ENCODE measurements at places on chromosomes 11 and 22. TPM values are rescaled to one million over a fixed set of nuclear protein-coding genes. Genes with fewer than 3 reads are reported as not detected.

Gene ASCL2
- 5.0 TPM for total RNA-seq

Gene MPZL2
- 111 TPM for total RNA-seq

Gene GCAT
- total RNA-seq: 8.9 TPM

Gene PTPRCAP
- total RNA-seq: 20.3 TPM

Gene GVQW3
- 3.4 TPM for total RNA-seq

Gene OR4C6
- total RNA-seq: not detected

Gene PLA2G6
- total RNA-seq: 61.6 TPM

Gene SERHL2
- total RNA-seq: 3.1 TPM

- no peaks in the 10 kb centered on the region for H3K36me3 ChIP-seq
- H3K4me3 ChIP-seq: no peak overlapping the region
- DNase-seq: no peak
Observed at GRCh38 chr22:32536352-32536751, 61.7 kb downstream of the FBXO7 start.

DNA sequence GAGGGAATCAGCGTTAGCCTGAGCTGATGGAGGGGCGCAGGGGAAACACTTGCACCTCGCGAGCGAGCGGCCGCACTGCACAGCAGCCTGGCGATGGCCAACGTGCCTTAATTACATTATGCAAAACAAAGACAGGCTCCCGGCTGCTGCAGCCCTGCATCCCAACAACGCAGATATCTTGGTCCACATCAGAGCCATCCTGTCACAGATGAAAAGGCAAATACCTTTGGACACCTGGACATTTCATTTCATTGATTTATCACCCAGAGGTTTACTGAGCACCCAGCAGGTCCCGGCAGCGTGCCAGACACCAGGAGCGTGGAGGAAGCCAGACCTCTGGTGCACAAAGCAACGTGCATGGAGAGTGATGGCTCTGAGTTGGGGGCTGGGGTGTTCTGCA, 843.0 kb downstream of the TBC1D22A start:
- no peaks in the 10 kb centered on the region for H3K4me1 ChIP-seq
- H3K27ac ChIP-seq: no peak overlapping the region
- no peaks in the 10 kb centered on the region for H3K36me3 ChIP-seq
- no peak for DNase-seq
- H3K27me3 ChIP-seq: no peaks in the 10 kb centered on the region

DNA sequence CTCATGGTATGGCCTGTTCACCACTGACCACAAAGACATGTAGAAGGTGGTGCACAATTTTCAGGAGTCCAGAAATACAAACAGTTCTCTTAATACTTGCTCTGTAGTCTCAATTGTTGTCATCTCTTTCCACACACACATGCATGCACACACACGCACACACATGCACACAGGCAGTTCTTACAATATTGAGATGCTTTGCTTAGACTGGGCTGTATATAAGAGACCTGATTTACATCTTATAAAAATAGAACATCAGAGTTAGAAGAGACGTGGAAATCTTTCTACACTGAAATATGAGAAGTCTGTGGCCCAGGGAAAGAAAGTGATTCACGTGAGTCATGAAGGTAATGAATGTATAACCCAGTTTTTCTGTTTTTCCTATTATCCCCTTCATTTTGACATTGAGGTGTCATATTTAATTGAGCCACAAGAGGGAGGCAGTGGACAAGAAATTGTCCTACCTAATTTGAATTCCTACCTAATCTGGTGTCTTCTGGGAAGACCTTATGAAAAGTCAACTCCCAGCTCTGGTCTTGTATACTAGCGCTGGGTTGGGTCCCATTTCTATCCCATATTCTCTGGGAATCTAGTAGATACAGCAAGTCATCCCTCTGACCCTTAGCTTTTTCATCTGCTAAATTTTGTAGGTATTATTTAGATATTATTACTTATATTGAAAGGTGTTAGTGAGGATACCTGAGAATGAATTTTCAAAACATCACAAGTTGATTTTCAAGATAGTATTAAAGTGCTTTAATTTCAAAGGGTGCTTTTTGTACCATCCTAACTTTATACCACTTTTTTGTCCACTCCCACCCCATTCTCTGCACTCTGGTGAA, 14.9 kb upstream of the MS4A4A start:
- H3K4me1 ChIP-seq: no peaks in the 10 kb centered on the region
- H3K4me3 ChIP-seq: no peak overlapping the region
- no peak for DNase-seq
- no peak overlapping the region for H3K27ac ChIP-seq

- H3K27me3 ChIP-seq: no peaks in the 10 kb centered on the region
- peak; percentile 70 for DNase-seq
- H3K36me3 ChIP-seq: peaks cover 28% of the 10 kb centered on the region
Observed at GRCh38 chr11:61429346-61429690, 457 bp downstream of the CPSF7 start.

GRCh38 chr11:113831314-113831713, 44.1 kb downstream of the USP28 start:
- H3K27ac ChIP-seq: no peak overlapping the region
- H3K4me3 ChIP-seq: no peak overlapping the region
- no peaks in the 10 kb centered on the region for H3K27me3 ChIP-seq
- no peak for DNase-seq
- H3K4me1 ChIP-seq: no peaks in the 10 kb centered on the region

GRCh38 chr11:84780689-84781293, 846.4 kb downstream of the DLG2 start:
- peak; percentile 57 for DNase-seq
- no peaks in the 10 kb centered on the region for H3K36me3 ChIP-seq
- no peaks in the 10 kb centered on the region for H3K27me3 ChIP-seq
- H3K4me1 ChIP-seq: no peaks in the 10 kb centered on the region
- H3K27ac ChIP-seq: no peak overlapping the region

- no peak for DNase-seq
- no peaks in the 10 kb centered on the region for H3K27me3 ChIP-seq
- peak overlapping the region; percentile 34 for H3K27ac ChIP-seq
- H3K4me3 ChIP-seq: no peak overlapping the region
- H3K4me1 ChIP-seq: no peaks in the 10 kb centered on the region
Observed at GRCh38 chr22:19109198-19110063, 12.8 kb downstream of the DGCR2 start.

GRCh38 chr22:20618488-20618887, 111.1 kb downstream of the MED15 start:
- no peak overlapping the region for H3K4me3 ChIP-seq

DNA sequence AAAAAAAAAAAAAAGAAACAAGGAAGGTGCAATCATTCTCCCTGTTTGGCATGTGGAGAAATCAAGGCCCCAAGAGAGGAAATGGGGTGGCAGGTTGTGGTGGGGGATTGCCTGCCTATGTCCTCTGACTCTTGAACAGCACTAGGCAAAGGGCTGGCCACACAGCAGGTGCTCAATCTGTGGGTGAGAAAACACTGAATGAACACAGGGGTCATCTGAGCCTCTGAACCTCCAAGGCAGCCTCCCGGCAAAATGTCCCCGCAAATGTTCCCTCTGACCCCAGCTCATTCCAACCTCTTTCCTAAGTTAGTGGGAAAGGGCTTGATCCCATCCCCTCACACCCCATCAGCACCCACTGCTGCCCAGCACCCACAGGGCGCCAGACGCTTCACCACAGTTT, 4.6 kb downstream of the PLA2G6 start:
- DNase-seq: peak; percentile 52
- no peaks in the 10 kb centered on the region for H3K36me3 ChIP-seq
- H3K27me3 ChIP-seq: no peaks in the 10 kb centered on the region

DNA sequence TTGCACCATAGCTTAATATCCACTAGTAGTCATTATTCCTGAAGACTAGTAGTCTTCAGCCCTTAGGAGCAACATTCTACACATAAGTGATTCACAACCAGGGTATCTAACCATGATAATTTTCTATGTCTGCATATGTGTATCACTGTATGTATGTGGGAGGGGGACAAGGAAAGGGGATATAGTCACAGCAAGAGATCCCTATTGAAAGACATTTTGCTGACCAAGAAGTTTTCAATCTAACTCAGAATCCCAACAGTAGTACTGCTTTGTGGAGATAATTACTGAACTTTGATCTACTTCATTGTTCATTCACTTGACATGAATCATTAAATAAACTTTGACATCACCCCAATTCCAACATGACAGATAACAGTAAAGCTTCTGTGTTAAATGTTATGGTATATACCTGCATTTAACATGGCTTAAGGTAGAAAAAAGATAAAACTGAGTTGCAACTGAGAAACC, 10.3 kb downstream of the PIK3C2A start:
- no peak overlapping the region for H3K4me3 ChIP-seq
- H3K4me1 ChIP-seq: no peaks in the 10 kb centered on the region
- H3K27me3 ChIP-seq: no peaks in the 10 kb centered on the region
- no peak for DNase-seq
- H3K36me3 ChIP-seq: peaks cover 4% of the 10 kb centered on the region

DNA sequence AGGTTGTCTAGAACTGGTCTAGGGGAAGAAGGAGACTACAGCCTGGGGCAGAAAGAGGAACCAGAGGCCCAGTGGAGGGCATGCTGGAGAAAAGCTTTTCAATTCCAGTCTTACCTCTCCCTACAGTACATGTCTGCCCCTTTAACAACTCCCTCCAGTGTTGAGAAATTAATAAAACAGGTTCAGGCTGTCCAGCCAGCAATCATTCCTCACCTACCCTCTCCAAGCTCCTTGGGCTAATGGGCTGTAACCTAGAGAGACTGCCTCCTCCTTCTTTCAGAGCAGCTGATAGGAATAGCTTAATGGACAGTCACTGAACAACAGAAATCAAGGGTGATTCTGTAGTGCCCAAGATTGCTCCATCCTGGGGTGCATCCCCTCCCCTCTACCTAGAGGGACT, 8.8 kb downstream of the SLC35F2 start:
- no peak overlapping the region for H3K27ac ChIP-seq
- no peaks in the 10 kb centered on the region for H3K4me1 ChIP-seq
- H3K4me3 ChIP-seq: no peak overlapping the region
- peak; percentile 11 for DNase-seq
- no peaks in the 10 kb centered on the region for H3K36me3 ChIP-seq

GRCh38 chr11:108340973-108341372, 118.1 kb downstream of the ATM start:
- no peak for DNase-seq
- H3K4me1 ChIP-seq: no peaks in the 10 kb centered on the region
- H3K27me3 ChIP-seq: no peaks in the 10 kb centered on the region
- H3K4me3 ChIP-seq: no peak overlapping the region
- H3K27ac ChIP-seq: no peak overlapping the region
- peaks cover 3% of the 10 kb centered on the region for H3K36me3 ChIP-seq

- no peak for DNase-seq
- H3K36me3 ChIP-seq: peaks cover 4% of the 10 kb centered on the region
- H3K27me3 ChIP-seq: no peaks in the 10 kb centered on the region
- no peak overlapping the region for H3K4me3 ChIP-seq
- peak overlapping the region; percentile 13 for H3K27ac ChIP-seq
Observed at GRCh38 chr11:123082977-123083376, 21.0 kb upstream of the HSPA8 start.

GRCh38 chr11:62142921-62143320, 19.1 kb downstream of the INCENP start:
- H3K27me3 ChIP-seq: no peaks in the 10 kb centered on the region
- no peak overlapping the region for H3K27ac ChIP-seq
- H3K4me3 ChIP-seq: no peak overlapping the region
- peaks cover 13% of the 10 kb centered on the region for H3K36me3 ChIP-seq
- no peaks in the 10 kb centered on the region for H3K4me1 ChIP-seq

GRCh38 chr22:21447694-21448402, 19.3 kb upstream of the TMEM191C start:
- no peak overlapping the region for H3K27ac ChIP-seq
- H3K36me3 ChIP-seq: peaks cover 9% of the 10 kb centered on the region
- H3K4me1 ChIP-seq: peaks cover 3% of the 10 kb centered on the region
- DNase-seq: no peak
- H3K4me3 ChIP-seq: no peak overlapping the region

DNA sequence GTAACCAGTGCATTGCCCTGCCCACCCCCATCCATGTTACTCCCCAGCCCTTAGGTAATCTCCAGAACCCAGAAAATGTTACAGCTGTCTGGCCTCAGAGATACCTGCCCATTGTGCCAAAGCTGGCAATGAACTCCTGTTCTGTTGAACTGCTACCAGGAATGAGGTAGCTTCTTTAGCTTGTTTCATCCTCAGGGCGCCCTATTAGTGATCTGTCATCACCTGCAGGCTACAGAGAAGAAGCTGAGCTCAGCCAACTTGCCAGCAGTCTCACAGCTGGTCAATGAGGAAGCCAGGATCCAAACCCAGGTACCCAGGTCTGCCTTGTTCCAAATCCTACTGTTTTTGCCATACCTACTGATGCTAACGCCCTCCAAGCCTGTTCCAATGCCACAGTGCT, 88.7 kb downstream of the GALNT18 start:
- no peak overlapping the region for H3K27ac ChIP-seq
- H3K4me3 ChIP-seq: no peak overlapping the region
- H3K4me1 ChIP-seq: peaks cover 15% of the 10 kb centered on the region
- no peaks in the 10 kb centered on the region for H3K27me3 ChIP-seq

GRCh38 chr22:41223535-41223934, 17.2 kb downstream of the CHADL start:
- H3K27ac ChIP-seq: no peak overlapping the region
- no peaks in the 10 kb centered on the region for H3K4me1 ChIP-seq
- H3K36me3 ChIP-seq: peaks cover 2% of the 10 kb centered on the region
- no peak for DNase-seq
- H3K27me3 ChIP-seq: no peaks in the 10 kb centered on the region

DNA sequence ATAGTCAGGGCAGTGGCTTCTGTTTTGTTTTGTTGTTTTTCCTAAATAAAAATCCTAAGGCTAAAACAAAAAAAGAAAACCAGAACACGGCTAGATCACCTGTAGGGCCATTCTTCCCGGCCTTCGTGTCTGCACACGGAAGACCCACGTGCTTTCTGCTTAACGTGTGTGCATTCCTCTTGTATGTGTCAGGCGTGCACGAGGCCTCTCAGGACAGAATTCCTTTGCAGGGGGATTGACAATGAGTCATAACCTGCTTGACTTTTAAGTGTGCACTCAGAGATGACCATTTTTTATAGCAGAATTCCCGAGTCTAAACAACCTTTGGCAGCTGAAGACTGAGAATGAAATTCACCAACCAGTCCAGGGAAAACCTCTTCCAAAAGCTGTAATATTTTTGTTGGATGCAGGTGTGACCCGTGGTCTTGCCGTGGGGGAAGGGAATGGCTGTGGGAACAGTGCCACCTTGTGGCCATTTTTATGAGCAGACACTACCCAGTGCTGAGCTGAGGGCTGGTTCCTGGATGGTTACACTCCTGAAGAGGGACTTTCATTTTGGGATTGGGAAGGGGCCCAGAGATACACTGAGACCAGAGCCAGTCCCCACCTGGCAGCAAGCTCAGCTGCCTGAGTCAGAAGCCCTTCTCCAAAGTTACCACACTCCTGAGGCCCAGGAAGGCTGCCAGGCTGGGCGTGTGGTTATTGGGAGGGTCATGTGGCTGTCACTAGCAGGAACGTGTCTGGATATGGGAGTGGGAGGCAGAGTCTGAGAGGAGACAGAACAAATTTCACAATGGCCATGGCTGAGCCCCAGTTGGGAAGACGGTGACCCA, 35.7 kb upstream of the DKK3 start:
- H3K27ac ChIP-seq: peak overlapping the region; percentile 45
- no peaks in the 10 kb centered on the region for H3K27me3 ChIP-seq
- H3K36me3 ChIP-seq: no peaks in the 10 kb centered on the region
- H3K4me1 ChIP-seq: no peaks in the 10 kb centered on the region

GRCh38 chr11:61446211-61446651, 16.3 kb downstream of the SDHAF2 start:
- no peak overlapping the region for H3K27ac ChIP-seq
- H3K36me3 ChIP-seq: peaks cover 5% of the 10 kb centered on the region
- H3K4me3 ChIP-seq: no peak overlapping the region
- no peaks in the 10 kb centered on the region for H3K27me3 ChIP-seq

- no peak overlapping the region for H3K4me3 ChIP-seq
- H3K4me1 ChIP-seq: no peaks in the 10 kb centered on the region
- no peak for DNase-seq
- H3K27me3 ChIP-seq: no peaks in the 10 kb centered on the region
Observed at GRCh38 chr11:45105984-45106375, 40.5 kb upstream of the PRDM11 start.

- no peak overlapping the region for H3K4me3 ChIP-seq
- no peaks in the 10 kb centered on the region for H3K4me1 ChIP-seq
- peaks cover 26% of the 10 kb centered on the region for H3K36me3 ChIP-seq
Observed at GRCh38 chr22:41504397-41504796, 35.5 kb downstream of the ACO2 start.
